Heart right ventricle (tissue), 16 donors: ENCODE measurements at places on chromosomes 11 and 22. TPM values are rescaled to one million over a fixed set of nuclear protein-coding genes. Genes with fewer than 3 reads are reported as not detected.

DNA sequence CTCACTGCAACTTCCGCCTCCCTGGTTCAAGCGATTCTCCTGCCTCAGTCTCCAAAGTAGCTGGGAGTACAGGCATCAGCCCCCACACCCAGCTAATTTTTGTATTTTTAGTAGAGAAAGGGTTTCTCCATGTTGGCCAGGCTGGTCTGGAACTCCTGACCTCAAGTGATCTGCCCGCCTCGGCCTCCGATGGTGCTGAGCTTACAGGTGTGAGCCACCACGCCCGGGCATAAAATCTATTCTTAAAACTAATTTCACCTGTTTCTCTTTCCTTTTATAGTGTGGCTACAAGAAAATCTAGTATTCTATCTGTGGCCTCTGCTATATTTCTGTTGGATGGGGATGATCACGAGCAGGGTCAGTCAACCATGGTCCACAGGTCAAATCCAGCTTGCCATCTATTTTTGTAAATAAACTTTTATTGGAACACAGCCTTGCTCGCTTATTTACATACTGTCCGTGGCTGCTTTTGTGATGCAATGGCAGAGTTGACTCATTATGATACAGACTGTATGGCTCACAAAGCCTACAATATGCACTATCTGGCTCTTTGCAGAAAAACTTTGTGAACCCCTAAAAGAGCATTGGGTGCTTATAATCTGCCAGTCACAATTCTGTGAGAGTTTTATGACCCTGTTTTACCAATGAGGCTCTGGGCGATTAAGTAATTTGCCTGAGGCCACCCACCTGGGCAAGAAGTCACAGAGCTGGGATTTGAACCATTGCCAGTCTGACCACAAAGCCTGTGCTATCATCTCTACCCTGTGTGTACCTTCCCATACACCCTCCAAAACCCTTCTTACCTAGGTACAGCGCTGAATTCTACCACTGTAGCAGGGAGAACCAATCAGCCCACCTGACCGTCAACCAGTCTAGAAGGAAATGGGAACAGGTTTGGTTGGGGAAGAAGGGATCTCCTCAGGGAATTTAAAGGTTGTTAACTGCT, 28.3 kb downstream of the SLC1A2 start:
- no peak for DNase-seq

The ADM2 gene
- total RNA-seq: 0.09 TPM

DNA sequence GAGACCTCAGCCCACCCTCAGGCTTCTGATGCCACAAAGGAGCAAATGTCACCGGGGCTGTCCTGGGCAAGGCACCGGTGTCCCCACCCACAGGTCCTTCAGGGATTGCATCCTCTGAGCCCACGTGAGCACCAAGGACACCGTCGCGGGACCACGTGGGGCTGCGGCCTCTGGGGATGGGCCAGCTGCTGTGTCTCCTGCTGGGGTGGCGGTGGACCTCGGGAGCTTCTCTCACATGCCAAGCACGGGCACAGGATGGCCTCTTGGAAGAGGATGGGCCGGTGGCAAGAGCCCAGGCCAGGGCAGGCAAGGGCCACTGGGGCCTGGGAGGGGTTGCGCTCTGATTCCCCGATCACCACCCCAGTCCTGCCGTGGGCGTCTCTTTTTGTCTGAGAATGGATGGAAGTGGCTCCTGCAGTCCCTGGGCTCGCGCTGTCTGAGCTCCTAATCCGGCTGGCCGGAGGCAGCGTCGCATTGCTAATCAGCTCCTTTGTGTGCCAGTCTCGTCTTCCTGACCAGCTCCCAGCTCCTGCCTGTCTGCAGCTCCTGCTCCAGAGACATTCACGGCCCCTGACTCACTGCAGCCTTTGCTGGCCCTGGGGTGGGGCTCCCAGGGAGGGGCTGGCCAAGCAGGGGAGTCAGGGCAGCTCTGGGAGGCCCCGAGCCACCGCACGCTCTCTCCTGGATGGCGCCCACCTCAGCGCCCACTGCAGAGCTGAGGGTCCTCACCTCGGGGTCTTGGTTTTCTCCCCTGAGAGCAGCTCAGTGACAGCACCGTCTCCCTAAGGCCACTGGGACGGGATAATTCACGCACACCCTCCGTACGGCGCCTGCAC, 146.7 kb downstream of the CTTN start:
- DNase-seq: no peak

- DNase-seq: no peak
These were observed 173.0 kb upstream of the CADM1 start for GRCh38 chr11:115677190-115677589.

DNA sequence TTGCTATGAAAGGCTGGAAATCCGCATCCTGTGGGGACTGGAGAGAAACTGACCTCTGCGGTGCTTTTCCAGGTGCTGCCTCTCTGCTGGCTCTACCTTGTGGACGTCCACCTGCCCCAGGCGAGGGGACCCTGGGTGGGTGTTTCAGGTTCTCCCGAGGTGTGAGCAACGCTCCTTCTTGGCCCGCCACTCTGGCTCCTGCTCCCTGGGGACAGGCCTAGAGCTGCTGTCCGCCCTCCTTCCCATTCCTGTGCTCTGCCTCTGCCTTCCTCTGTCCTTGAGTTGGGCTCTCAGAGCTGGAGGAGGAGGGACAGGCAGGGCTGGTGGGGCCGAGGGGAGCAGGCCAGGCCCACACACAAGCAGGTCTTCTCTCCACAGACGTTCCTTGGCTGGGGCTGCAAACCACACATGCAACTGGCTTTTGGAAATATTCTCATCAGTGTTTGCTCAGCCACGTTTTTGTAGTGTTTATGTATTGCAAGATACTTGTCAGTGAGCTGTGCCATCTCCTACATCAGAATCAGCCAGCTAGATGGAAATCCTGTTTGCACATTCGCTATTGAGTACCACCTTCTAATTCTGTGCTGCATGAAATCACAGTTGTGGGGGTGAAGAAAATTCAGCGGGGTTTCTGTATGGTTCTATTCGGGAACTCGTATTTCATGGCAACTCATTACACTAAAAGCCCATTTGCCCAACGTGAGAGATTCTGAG, 1115.0 kb downstream of the BRD1 start:
- no peak for DNase-seq

The OMP gene
- not detected for total RNA-seq

The SNAP29 gene
- total RNA-seq: 29.2 TPM

- no peak for DNase-seq
These were observed 234.2 kb downstream of the AASDHPPT start for GRCh38 chr11:106311531-106312230.

The NOX4 gene
- total RNA-seq: 3.1 TPM

GRCh38 chr22:36145881-36146280, 14.7 kb downstream of the APOL3 start:
- no peak for DNase-seq

DNA sequence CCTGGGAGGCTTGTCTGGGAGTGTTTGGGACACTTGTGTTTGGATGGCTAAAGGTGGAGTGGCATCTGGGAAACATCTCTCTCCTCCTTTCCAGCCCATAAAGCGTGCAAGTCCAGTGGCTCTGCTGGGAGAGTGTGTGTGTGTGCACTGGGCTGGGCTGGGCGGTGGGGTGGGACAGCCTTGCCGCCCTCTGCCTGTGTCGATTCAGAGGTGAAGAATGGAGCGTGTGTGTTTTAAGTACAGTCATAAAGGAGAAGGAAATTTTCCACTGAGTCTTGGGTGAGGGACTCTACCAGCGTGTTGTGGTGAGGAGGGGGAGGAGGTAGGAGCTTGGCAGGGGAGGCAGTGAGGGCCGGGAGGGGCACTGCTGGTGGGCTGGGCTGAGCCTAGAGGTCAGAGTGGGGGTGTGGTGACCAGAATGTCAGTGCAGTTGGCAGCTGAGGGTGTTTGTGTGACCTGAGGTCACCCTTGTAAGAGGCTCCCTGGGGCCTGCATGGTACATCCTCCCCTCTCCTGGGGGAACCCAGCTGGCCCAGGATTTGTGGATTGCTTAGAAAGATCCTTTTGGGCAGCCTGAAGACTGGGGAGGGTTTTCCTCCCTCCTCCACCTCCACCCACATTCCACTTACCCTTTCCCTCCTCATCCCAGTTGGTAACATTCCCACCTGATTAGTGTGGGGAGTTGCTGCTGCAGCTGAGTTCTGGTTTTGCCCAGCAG, 1.7 kb downstream of the TIMP3 start:
- DNase-seq: no peak
